ENCODE measurements at places on chromosomes 2 and 18. TPM values are rescaled to one million over a fixed set of nuclear protein-coding genes. Genes with fewer than 3 reads are reported as not detected.

Gene RAB6C
- total RNA-seq: not detected

Gene CAPN14
- total RNA-seq: 0.21 TPM

GRCh38 chr2:151551556-151551955, 141.9 kb downstream of the RIF1 start:
- no peak for DNase-seq

- peak; percentile 51 for DNase-seq
Measured at GRCh38 chr18:3594760-3595368, 144.9 kb downstream of the TGIF1 start.

- peak; percentile 24 for DNase-seq
Measured at GRCh38 chr18:58490238-58490637, 138.7 kb downstream of the ALPK2 start.

GRCh38 chr2:205056151-205056561, 510.9 kb downstream of the PARD3B start:
- no peak for DNase-seq

Data from aorta (tissue), 5 donors.